ENCODE measurements at places on chromosomes 5 and 9.

DNA sequence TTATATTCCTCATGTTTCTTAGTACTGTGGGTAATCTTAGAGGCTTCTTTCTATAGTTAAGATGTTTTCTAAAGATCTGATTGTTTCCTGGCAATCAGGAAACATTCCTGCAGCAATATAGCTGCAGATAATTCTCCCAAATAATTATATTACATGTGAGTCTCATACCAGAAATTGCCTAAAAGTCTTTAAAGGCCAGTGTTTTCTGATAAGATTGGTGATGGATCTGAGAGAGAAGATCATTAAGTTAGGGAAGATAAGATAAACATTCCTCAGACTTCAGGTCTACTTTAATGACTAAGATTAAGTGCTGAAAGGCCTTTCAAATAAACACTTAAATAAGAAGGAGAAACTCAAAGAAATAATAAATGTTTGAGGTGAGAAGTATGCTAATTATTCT, 107.7 kb upstream of the DAB2 start:
- no peak for DNase-seq

DNA sequence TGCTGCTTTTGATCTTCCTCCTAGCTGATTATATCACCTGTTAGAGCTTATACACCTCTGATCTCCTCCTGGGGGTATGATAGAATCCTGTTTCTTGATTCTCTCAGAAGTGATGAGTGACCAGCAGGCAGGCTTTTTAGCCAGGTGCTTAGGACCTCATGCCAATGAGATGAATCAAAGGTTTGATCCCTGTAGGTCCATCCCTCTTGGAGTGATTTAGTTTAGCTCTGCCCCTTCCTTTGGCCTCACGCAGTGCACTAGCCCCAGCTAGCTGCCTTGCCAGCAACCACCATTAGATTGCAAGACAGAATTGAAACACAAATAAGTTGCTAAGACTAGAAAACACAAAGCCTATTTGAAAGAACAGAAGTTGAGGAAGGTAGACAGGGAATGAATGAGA, 84.4 kb downstream of the ZSWIM6 start:
- no peak for DNase-seq

- no peak for DNase-seq
Observed at GRCh38 chr5:145478651-145479050, 356.5 kb downstream of the PRELID2 start.

GRCh38 chr5:135218790-135219568, 180.1 kb downstream of the MACROH2A1 start:
- no peak for DNase-seq

- no peak for DNase-seq
Observed at GRCh38 chr5:82480331-82480730, 202.2 kb upstream of the RPS23 start.

- no peak for DNase-seq
Observed at GRCh38 chr5:105448271-105448670, 1885.7 kb upstream of the NUDT12 start.

- DNase-seq, result no peak
Observed at GRCh38 chr9:130658893-130659698, 5.3 kb upstream of the PRDM12 start.

- DNase-seq, result no peak
Observed at GRCh38 chr9:129759319-129759718, 6.5 kb upstream of the PTGES start.

DNA sequence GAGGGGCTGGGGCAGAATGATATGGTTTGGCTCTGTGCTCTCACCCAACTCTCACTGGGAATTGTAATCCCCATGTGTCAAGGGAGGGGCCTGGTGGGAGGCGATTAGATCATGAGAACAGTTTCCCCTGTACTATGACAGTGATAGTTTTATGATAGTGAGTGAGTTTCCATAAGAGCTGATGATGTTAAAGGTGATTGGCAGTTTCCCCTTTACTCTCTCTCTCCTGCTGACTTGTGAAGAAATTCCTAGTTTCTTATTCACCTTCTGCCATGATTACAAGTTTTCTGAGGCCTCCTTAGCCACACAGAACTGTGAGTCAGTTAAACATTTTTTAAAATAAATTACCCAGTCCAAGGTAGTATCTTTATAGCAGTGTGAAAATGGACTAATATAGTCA, 120.4 kb upstream of the CDH9 start:
- no peak for DNase-seq

DNA sequence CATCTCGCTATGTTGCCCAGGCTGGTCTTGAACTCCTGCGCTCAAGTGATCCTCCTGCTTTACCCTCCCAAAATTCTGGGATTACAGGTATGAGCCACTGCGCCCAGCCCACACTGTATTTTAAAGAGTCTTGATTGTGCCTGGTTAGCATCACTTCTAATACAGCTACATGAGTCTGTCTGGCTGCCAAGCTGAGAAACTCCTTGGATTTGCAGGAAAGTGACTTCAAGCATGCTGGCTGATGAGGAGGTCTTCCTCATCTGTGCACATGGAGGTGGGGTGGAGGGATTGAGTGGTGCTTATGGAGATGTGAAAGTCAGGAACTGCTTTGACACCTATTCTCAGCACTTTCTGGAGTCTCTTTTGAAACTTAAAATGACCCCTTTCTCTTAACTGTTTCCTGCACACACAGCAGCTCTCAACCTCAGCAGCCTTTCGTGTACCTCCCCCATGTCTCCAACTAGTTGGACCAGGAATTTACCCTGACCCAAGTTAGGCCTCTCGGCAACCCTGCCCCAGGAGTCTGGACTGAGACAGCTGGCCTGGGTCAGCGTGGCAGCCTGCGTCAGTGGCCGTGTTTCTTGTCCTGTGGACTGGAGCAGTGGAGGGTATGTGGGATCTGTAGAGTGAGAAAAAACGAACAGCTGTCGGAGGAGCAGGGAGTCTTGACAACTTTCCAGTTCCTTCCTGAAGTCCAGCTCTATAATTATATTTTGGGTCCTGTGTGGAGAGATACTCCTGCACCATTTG, 72.5 kb downstream of the ACER2 start:
- no peak for DNase-seq
